ENCODE measurements at places on chromosomes 13 and 19.
A peak's percentile ranks its signal among the peaks of the same experiment; 100 is the strongest.

- DNase-seq = no peak
These were observed 27.0 kb downstream of the SAE1 start for GRCh38 chr19:47157431-47158321.

GRCh38 chr13:99294958-99295357, 12.2 kb downstream of the GPR183 start:
- DNase-seq = no peak

- no peak for DNase-seq
These were observed 67.1 kb downstream of the NUFIP1 start for GRCh38 chr13:44921931-44922758.

DNA sequence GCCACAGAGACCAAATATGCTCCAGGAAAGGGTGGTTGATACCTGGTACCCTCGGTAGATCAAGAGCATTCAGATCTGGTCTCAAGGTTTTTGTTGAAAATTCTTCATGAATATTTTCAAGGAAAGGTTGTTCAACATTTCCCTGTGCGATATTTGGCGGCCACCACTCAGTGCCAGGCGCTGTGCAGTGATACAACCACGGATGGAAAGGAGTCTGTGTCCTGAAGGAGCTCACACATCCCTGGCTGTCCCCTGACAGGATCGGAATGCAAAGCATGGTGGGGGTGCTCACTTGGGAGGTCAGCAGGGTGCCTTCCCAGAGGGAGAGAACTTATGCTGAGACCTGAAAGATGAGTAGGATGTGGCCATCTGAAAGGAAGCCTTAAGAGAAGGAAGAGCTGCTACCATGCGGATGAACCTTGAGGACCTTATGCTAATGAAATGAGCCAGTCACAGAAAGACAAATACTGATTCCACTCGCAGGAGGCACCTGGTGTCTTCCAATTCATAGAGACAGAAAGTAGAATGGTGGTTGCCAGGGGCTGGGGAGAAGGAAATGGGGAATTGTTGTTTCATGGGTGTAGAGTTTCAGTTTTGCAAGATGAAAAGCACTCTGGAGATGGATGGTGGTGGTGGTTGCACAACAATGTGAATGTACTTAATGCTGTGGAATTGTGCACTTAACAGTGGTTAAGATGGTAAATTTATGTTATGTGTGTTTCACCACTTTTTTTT, 41.6 kb downstream of the HSPH1 start:
- no peak for DNase-seq

DNA sequence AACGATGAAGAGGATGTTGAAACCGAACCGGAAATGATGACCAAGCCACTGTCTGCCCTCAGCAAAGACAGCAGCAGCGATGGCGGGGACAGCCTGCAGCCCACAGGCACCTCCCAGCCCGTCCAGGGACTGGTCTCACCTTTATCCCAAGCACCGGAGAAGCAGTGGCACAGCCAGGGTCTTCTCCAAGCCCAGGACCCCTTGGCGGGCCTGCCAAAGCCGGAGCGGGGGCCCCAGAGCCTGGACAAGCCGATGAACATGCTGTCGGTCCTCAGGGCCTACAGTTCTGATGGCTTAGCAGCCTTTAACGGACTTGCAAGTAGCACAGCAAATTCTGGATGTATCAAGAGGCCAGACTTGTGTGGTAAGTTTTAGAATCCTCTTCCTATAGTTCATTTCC, 177.0 kb downstream of the ZNF536 start:
- no peak for DNase-seq

- DNase-seq = no peak
These were observed 12.3 kb downstream of the ATP8B3 start for GRCh38 chr19:1799695-1800342.

DNA sequence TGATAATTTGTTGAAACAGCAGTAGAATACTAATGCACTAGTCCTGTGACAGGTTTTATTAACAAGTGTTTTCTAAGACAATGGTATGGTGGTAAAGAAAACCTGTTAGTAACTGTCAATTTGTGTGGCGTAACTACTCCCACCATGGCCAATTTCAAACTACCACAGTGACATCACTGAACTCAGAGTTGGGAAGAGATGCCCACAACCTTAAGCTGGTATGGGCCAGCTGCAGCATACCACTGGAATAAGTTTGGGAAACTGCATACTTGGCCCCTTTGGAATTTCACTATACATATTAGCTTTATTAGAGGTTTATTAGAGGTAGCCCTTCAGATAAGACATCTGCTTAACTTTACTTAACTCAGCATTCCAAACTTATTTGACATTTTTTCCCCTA, 419.4 kb downstream of the NDFIP2 start:
- DNase-seq = no peak

GRCh38 chr19:47315125-47315821, 5.6 kb downstream of the C5AR1 start:
- DNase-seq = no peak

- DNase-seq = peak; percentile 96
These were observed 1.5 kb upstream of the ATP5F1D start for GRCh38 chr19:1239796-1240737.

DNA sequence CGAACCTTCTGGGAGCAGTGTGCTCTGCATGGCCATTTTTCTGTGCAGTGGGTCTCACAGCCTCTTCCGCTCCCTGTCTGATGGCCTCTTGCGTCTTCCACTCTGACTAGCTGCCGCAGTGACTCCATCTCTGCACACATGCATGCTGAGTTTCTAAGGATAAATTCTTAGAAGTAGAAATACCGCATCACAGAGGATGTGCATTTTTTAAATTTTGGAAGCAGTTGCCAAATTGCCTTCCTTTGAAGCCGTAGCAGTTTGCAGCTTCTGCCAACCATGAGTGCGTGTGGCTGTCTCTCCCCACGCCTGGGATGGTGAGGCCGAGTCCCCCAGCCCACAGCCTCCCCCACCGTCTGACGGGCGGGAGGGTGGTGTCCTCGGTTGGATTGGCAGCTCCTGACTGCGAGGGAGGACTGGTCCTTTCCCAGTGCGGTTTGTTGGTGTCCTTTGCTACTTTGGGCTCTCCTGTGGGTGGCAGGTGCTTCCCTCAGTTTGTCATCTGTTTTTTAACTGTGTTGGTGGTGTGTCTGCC, 9.8 kb downstream of the FZR1 start:
- no peak for DNase-seq

GRCh38 chr13:21638319-21639282, 32.3 kb upstream of the FGF9 start:
- peak; percentile 20 for DNase-seq

DNA sequence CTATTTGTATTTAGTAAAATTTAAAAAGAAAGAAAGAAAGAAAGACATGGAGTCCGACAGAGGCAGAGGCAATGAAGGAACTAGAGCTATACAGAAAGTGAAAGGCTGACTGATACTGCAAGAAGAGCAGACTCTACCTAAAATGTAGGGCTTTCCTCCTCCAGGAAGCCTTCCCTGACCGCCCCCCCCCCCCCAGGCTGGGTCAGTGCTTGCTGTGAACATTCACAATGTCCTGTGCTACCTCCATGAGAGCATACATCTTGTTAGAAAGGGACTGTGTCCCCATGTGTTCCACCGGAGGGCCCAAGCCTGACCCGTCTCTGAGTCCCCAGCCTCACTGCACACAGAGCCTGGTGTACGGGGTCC, 5.7 kb upstream of the CA11 start:
- no peak for DNase-seq

GRCh38 chr13:41905600-41906254, 55.2 kb downstream of the VWA8 start:
- DNase-seq = no peak

DNA sequence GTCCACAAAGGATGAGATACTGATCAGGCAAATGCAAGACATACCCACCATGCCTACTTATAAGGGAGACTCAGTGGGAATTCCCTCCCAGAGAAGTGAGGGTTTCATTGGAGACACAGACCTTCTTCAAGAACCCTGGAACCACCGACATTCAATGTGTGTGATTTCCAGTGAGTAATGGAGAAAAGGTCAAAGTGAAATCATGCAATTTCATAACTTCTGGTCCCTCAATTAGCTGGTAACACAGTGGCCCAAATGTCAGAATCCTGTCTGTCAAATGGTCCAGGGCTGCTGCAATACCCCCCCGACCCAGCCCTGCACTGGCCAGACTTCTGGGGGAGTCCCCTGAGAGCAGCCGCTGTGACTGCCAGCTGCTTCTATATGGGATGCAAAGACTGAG, 4.7 kb upstream of the METTL21C start:
- no peak for DNase-seq

DNA sequence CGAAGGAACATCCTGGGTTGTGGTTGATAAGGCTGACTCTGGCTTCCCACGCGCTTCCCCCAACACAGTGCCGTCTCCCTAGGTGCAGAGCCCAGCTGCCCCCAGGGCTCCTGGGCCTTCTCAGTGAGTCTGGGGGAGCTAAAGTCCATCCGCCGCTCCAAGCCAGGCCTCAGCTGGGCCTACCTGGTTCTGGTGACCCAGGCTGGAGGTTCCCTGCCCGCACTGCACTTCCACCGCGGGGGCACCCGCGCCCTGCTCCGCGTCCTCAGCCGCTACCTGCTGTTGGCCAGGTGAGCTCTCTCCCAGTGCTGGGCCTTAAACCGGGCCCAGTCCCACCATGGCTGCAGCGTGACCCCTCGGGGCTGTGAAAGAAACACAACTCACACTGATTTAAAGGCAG, 3.7 kb downstream of the TBC1D17 start:
- DNase-seq = no peak

GRCh38 chr19:49327878-49328544, 3.0 kb upstream of the SLC6A16 start:
- peak; percentile 36 for DNase-seq

DNA sequence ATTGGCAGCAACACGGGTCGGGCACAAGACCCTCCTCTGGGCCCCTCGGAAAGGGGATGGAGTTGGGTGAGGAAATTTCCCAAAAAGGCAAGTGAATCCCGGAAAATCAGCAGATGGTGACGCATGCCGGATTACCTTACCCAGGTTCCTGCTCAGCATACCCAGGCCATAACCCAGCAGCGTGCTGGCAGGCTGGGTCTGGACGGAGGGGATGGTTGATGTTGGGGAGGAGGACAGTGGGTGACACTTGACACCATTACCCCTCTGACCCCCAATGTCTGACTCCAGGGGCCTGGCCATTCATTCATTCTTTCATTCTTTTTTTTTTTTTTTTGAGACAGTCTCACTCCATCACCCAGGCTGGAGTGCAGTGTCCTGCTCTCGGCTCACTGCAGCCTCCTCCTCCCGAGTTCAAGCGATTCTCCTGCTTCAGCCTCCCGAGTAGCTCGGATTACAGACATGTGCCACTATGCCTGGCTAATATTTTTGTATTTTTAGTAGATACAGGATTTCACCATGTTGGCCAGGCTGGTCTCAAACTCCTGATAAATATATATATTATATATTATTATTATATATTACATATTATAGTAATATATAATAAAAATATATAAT, 799 bp downstream of the PVR start:
- DNase-seq = peak; percentile 12

DNA sequence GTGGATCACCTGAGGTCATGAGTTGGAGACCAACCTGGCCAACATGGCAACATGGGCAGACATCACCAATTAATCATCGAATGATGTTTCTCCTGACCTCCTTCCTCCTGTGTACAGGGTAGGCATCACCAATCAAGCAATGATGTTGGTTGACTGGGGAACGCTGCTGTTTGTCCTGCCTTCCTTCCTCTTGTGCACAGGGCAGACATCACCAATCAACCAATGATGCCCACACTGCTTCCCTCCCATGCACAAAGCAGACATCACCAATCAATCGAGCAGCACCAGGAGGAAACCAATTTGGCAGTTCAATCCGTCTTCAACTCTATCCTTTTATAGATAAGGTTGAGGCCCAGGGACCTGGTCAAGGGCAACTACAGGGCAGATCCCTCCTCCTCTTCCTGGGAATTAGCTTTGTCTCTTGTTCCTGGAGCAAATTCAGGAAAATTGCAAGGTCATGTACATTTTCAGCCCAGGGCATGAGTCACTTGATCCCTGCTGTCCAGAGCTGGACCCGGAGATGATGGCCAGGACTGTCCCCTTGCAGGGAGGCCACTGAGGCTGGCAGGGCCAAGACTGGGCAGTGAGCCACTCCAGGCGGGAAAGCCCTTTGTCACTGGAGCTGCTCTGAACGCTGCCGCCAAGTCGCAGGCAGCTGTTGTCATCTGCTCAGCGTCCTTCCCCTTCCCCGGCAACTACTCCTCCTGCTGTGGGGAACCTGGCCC, 5.3 kb upstream of the CSNK1G2 start:
- DNase-seq = no peak

GRCh38 chr13:108407495-108407894, 138.0 kb downstream of the TNFSF13B start:
- no peak for DNase-seq

DNA sequence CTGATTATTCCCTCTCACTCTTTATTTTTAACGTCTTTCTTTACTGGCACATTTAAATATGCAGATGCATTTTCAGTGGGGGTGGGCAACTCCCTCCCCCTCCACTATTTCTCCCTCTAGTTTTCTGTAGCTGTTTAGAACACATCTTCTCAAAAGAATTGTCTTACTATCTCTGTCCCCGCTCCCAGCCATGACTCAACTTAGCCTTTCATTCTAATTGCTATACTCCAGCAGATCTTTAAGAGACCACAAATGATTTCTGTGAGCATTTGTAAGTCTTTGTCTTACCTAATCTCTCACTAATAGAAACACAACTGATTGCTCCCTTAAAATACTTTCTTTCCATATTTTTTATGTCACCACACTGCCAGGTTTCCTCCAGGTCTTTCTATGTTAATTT, 350.9 kb downstream of the SPRY2 start:
- DNase-seq = no peak

GRCh38 chr19:33815380-33816340, 19.0 kb downstream of the KCTD15 start:
- DNase-seq = no peak

GRCh38 chr19:16206046-16206605, 8.4 kb downstream of the AP1M1 start:
- DNase-seq = no peak

GRCh38 chr19:50838239-50838638, 4.9 kb upstream of the KLK15 start:
- DNase-seq = no peak

- no peak for DNase-seq
These were observed 1598.8 kb upstream of the MIR17HG start for GRCh38 chr13:89748716-89749115.

- no peak for DNase-seq
These were observed 4.7 kb downstream of the F7 start for GRCh38 chr13:113110048-113110851.

- DNase-seq = no peak
These were observed 461.8 kb downstream of the MYO16 start for GRCh38 chr13:109091249-109091648.
